ENCODE measurements at places on chromosomes 6 and 20.

DNA sequence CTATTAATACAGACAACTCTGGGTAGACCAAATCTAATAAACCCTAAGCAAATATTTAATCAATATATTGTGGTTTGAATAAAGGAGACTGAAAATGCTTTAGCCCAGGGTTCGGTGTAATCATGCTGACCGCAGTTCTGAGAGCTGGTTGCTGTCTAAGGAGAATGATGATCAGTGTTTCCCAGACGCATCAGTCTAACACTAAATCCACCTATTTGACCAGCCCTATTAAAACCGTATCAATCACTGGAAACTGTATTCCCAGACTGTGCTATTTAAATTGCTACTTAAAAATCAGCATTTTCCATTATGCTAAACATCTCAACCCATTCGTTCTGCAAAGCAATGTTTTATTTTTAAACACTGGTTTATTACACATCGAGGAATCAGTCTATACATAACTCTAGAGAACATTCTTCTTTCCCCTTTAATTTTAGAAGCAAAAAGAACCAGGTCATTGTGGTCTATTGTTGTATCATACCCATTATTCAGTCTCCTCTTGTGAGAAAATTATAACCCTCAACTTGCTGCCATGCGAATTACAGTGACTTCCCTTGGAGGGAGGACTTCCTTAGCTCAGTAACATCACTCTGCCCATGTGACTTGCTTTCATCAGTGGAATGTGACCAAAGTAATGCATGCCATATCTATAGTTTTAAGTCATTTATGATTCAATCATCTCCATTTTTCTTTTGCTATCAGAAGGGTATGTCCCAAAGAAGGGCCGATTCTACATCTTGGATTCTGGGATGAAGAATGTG lies 515.2 kb upstream of the JAG1 start:
- DNase-seq, result no peak

DNA sequence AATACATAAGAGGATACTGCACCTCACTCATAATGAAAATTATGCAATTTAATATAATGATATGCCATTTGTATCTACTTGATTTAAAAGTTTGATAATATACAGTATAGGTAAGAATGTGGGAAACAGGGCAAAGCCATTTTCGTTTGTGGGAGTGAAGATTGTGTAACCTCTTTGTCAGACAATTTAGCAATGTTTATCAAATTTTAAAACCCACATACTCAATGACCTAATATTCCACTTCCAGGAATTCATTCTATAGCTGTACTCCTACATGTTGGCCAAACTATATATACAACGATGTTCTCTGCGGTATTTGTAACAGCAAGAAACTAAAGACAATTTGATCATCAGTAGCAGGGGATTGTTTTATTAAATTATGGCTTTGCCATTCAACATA lies 17.8 kb upstream of the FKBP5 start:
- DNase-seq, result no peak

DNA sequence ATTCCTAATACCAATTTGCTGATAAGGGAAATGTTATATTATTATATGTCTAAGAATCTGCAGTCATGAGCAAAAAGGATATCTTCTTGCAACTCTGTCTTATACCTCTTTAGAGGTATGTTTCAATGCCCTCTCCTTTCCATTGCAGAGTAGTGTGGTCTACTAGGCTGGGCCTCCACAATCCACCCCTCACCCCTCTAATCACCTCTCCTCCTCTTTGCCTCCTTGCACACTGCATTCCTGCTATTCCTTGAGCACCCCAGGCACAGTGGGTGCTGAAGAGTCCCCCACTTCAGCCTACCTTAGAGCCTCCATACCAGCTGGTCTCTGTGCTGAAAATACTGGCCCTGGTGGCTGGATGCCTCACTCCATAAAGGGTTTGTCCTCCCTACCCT lies 26.9 kb downstream of the ARMC2 start:
- no peak for DNase-seq

DNA sequence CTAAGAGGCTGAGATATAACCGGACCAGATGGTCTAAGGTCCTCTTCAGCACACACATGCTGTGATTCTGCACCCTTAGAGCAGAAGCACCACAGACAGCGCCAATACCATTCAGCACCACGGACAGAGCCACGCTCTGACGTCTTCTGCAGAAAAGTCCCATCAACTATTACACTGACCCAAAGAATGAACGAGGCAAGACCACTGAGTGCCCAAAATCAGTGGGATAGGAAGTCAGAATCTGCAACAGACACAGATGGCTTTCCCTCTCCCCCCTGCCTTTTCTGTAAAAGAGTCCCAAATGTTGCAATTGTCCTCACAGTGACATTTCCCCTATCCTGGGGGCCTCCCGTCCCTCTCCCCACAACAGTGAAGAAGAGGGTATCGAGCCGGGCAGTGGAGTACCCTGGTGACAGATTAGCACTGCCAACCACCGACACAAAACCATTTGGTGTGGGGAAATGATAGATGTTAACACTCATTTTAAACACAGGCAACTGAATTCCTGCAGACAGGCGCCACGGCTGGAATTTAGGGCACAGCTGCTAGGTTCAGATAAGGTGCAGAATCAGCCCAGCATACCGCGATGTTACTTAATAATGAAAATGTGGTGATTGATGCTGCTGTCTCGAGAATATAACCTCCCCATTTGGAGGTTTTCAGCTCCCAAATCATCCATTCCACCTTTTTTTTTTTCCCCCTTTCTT lies 66.6 kb upstream of the CTNNBL1 start:
- DNase-seq, result no peak

- DNase-seq, result no peak
These were observed 182 bp upstream of the OXT start for GRCh38 chr20:3071266-3071609.

DNA sequence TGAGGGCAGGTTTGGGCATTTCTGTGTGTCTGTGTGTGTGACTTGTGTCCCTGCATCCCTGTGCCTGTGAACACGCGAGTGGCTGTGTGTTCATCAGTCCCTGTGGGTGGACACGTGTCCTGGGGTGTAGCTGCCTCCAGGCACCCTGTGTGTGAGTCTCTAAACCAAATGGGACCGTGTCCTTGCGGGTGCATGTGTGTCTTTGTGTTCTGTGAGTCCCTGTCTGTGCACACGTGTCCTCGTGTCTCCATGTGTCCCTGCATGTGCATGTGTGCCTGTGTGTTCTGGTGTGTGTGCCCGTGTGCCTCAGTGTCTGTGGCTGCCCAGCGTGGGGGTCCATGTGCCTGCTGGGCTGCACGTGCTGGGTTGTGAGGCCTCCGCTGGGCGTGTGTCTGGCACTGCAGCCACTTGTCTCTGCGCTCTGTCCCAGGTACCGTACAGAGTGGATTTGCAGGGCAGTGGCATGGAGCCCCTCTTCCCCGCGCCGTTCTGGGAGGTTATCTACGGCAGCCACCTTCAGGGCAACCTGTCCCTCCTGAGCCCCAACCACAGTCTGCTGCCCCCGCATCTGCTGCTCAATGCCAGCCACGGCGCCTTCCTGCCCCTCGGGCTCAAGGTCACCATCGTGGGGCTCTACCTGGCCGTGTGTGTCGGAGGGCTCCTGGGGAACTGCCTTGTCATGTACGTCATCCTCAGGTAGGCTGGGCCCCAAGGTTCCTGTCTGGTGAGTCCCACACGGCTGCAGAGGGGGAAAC lies 8.2 kb upstream of the LKAAEAR1 start:
- DNase-seq, result no peak

DNA sequence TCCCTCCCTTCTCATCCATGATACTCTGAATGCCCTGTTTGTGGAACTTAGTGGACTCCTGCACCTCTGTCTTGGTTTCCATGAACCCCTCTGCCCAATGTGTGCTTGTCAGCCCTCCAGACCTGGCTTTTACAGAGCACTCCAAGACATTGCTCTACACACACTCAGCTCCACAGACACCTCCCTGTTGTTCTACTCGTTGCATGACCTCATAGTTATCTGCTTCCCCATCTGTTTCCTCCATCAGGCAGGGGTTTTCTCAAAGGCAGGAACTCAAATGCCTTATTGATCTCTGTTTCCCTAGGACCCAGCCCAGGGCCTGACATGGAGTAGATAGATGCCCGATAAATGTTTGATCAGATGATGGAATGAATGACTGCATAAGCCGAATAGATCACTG lies 13.3 kb downstream of the PLCG1 start:
- no peak for DNase-seq

Data from CD4-positive, alpha-beta T cell treated with Interleukin-15 for 1 hour (primary cell).